Nucleus accumbens (tissue), 56 donors: ENCODE measurements at places on chromosomes 4 and X.

- no peak for DNase-seq
These were observed 6.7 kb downstream of the BBS12 start for GRCh38 chr4:122739174-122739573.

DNA sequence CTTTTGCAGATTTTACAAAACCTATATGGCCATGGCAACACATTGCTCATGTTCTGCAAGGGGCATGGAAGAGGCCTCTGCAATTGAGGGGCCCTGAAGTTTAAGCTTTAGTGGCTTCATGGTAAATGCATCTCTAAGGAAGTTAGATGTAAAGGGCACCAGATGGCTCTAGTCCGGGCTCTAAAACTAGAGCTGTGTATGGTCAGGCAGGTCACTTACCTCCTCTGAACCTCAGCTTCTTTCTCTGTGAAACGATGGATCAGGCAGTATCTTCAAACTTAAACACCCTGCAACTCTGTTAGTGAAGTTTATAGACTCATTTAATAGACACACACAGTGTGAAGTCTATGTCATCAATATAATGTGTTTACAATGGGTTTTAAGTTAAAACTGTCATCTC, 10.0 kb downstream of the MAGEB17 start:
- no peak for DNase-seq

DNA sequence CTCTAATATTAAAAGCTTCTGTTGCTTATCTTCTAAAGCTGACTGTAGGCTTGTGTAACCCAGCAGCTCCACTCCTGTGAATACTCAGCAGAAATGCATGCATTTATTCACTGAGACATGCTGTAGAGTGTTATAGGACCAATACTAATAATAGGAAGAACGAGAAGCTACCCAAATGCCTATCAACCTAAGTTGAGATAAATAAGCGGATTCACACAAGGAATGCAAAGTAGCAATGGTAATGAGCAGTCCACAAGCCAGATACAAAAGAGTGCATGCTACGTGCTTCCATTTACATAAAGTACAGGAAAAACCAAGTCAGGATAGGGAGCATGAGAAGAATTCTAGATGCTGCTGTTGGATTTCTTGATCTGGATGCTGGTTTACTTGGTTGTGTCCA, 155.9 kb downstream of the AASDH start:
- DNase-seq: no peak

DNA sequence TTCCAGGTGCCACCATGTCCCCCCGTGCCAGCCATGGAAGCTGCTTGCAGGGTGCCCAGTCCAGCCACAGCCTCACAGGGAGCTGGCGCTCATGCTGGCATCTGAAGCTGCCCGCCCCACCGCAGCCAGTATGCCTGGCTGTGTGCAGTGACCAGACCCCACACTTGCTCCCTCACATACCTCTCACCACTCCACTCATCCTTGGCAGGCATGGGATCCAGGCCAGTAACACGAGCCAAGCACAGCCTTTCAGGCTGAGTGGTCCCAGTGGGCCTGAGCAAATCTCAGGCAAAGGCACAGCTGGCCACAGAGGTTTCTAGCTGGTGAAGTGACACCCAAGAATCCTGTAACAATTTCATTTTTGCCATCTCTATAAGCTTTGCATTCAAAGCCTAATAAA, 48.4 kb upstream of the SEC24B start:
- DNase-seq: no peak

DNA sequence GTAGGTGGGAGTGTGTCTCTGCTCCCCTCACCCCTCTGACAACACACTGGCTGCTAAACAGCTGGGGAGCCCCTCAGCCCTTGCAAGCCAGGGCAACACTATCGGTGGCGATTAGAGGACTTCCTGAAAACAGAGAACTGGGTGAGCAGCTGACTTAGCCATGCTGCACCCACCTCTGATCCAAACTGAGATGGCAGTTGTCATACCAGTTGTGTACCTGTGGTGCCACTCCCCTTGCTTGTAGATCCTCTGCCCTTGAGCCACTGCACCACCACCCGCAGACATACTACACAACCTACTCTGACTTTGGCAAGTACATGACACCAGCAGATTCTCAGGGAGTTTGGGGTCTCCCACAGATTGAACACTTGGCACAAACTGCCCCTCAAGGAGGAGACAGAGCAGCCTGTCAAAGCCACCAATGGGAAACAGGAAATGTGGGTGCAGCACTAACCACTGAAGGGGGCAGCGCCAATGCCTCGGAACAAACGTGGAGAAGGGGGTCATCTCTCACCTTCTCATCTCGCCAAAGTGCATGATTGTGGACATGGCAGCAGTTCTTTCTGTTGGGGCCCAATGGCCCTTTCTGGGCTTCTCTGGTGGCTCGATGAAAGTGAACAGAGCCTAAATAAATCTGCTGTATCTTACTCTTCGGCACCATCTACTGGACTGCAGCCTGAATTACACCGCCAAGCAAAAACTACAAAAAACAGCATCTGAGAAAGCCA, 119.8 kb downstream of the NEK1 start:
- DNase-seq: no peak

DNA sequence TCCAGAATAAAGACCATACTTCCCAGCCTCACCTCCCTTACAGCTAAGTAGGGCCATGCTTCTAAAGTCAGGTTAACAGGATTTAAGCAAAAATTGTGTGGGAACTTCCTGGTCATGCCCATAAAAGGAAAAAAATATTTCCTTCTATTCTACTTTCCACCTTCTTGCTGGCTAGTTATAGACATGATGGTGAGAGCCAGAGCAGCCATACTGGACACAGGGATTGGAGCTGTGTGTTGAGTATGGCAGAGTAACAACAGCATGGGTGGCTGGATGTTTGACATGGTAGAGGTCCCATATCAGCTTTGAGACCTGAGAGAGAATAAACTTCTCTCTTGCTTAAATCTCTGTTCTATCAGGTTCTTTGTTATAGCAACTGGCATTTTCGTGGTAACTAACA, 15.1 kb upstream of the CBR4 start:
- DNase-seq: no peak

GRCh38 chr4:53847965-53848364, 216.4 kb downstream of the CHIC2 start:
- no peak for DNase-seq

- DNase-seq: no peak
These were observed 39.4 kb downstream of the ANTXR2 start for GRCh38 chr4:80033581-80033980.

- no peak for DNase-seq
These were observed 258.3 kb upstream of the GABRA2 start for GRCh38 chr4:46648088-46648744.

DNA sequence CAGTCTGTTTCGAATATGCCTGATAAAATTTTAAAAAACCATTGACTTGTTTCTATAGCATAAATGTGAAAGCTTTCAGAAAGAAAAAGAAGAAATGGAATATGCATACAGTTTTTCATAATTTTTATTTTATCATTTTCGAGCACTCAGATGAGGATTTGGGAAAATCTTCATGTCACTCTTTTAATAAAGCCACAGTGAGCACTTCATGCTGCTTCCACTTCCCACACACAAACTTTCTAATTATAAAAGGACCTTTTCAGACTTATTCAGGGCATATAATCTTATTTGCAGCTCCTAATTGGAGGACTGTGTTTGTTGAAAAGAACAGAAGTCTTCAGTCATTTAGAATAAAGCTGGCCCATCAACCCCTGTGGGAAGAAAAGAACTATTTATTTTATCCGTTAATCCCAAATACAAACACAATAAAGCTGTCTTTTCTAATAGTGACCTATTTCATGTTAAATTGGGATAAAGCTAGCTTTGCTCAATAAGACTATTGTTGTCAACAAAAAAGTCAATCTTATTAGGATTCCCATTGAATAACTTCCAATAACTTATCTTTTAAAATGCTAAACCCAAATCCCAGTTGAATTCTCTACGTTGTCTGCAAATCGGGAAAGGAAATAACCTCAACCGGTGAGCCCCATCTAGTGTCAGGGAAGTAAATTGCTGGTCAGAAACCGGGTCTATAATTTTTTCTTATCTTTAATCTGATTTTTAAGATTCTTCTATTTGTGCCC, 211.5 kb downstream of the PDGFRA start:
- DNase-seq: no peak

GRCh38 chr4:94551643-94552564, 100.2 kb downstream of the PDLIM5 start:
- no peak for DNase-seq

DNA sequence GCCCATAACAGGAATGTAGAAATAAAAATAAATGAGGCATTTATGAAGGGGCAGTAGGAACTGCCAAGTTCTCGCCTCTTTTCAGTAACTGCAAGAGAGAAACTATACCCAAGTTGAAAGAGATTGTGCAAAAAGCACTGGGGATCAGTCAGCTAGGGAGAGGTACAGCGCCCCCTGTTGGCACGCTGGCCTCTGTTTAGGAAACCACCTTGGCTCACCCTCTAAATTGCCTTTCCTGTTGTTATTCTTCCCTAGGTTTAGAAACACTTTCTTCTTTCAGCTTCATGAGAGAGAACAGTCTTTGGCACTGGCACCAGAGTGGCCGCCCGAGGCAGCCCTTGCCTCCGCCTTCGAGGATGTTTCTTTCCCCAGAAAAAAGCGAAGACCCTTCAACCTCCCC, 348.5 kb downstream of the MID1IP1 start:
- DNase-seq: peak; percentile 27

- no peak for DNase-seq
These were observed 94.3 kb downstream of the FAM193A start for GRCh38 chr4:2630556-2631273.

DNA sequence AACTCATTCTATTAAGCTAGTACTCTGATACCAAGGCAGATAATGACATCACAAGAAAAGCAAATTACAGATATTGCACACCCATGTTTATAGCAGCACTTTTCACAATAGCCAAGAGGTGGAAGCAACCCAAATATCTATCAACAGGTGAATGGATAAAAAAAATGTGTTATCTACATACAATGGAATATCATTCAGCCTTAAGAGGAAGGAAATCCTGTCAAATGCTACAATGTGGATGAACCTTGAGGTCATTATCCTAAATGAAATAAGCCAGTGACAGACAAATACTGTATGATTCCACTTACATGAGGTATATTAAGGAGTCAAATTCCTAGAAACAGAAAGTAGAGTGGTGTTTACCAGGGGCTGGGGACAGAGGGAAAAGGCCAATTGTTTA, 14.3 kb downstream of the FABP2 start:
- no peak for DNase-seq

DNA sequence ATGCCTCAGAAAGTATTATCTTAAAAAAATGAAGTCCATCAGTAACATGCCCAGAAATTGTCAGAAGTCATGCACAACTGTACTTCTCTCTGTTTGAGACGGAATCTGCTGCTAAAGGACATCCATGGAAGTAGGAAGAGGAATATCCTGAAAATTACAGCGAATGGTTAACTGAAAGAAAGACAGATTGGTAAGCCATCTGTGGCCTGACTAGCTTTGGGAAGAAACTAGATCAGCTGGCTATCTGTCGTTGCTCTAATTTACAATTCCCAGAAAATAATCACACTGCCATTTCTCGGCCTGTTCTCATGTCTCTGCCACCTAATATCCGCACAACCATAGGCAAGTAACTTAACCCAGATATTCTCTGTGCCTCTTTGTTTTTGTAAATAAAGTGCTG, 496.5 kb downstream of the PCDH19 start:
- no peak for DNase-seq

DNA sequence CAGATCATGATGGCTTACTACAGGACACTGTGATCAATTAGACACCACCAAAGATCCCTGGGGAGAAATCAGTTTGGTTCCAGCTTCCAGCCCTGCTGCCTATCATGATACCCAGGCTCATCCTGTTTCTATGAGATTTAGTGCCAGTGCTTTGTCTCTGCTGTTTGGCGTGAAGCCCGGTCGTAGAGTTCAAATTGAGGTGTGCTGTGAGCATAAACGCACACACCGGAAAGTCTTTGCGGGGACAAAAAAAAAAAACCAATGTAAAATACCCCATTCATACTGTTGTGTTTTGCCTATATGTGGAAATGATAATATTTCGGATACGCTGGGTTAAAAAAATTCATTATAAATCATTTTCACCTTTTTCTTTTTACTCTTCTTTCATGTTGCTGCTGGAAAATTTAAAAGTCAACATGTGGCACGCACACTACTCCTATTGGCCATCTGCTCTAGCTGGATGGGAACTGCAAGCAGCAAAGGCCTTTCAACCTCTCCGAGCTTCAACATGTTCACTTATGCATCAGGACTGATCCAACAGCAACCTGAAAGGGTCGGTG, 607 bp upstream of the DKC1 start:
- no peak for DNase-seq

- no peak for DNase-seq
These were observed 182.8 kb downstream of the BMPR1B start for GRCh38 chr4:94940520-94940908.

DNA sequence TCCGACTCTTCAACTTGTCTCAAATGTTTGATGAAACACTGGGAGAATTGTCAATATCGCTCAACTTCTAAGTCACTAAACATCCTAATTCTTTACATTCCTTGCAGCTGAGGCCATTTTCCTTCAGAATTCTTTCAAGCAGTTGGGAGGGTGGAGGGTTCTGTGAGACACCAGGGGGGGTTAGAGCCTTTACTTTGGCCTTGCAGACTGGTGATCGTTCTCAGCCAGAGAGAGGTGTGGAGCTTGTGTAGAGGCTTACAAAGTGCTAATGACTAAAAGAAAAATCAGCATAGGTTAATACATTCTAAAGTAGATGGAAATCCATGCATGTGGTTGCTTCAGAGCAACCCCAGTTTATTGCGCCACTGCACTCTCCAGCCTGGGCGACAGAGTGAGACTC, 21.3 kb upstream of the SOX3 start:
- no peak for DNase-seq

DNA sequence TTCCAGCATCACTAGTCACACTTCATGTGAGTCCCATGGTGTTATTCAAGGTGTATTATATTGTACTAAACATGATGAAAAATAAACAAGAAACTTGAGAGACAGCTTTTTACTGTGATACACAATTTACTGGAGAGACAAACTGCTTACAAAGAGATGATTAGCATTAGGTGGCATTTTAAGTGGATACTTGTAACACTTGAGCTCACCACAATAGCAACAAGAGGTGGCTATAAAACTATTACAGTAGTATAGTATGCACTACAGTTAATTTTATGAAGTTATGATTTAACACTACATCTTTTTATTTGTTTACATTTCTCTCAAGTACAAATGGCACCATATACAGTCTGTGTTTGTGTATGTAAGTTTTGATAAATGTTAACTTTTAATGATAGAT, 246.6 kb downstream of the PARM1 start:
- no peak for DNase-seq
